ENCODE measurements at places on chromosomes 16 and 17.

DNA sequence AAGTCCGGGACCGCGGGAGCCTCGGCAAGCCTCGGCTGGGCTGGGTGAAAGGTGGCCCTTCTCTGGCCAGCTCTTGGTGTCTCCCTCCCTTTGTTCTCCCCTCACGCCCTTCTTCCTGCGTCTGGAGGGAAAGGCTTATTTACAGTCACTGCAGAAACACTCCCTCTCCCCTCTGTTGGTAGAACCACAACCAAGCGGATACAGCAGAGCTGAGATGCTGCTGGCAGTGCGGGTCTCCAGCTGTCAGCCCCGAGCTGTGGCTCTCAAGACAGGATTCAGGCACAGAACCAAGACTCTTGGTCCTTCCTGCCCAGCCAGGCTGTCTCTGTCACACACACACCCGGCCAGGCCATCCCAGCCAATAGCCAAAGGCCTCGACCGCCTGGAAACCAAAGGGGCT, 133.3 kb downstream of the ENGASE start:
- DNase-seq, result no peak

- DNase-seq, result no peak
These were observed 5.9 kb downstream of the ZNF205 start for GRCh38 chr16:3118204-3118790.

DNA sequence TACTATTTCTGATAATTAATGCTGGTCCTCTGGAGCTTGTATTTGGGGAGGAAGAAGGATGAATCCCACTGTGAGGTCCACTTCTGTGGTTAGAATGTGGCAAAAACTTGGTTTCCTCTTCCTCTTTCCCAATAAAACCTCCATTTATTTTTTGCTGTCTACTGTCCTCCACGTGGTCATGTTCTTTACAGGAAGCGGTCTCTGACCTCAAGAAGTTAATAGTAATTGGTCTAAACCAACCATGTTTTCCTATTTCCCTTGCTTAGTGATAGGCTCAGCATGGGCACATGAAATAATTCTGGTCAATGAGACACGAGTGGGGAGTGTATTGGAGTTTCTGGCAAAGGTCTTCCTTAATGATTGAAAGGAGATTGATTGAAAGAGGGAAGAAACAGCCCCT, 33.9 kb downstream of the CHP2 start:
- no peak for DNase-seq

DNA sequence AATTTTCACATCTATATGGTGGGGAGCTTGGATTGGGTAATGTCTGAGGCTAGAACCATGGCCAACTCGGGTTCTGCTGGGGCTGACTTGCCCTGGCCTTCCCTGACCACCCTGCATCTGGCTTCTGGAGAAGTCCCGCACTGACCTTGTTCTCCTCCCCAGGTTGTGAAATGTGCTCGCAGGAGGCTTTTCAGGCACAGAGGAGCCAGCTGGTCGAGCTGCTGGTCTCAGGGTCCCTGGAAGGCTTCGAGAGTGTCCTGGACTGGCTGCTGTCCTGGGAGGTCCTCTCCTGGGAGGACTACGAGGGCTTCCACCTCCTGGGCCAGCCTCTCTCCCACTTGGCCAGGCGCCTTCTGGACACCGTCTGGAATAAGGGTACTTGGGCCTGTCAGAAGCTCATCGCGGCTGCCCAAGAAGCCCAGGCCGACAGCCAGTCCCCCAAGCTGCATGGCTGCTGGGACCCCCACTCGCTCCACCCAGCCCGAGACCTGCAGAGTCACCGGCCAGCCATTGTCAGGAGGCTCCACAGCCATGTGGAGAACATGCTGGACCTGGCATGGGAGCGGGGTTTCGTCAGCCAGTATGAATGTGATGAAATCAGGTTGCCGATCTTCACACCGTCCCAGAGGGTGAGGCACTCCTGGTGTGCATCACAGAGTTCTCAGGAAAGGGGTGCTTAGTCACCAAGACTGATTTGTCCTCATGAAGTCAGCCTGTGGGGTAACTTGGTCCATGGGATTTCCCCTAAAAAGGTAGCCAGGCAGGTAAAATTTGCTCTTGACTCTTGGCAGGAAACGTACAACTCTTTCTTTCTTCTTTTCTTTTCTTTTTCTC, 6.1 kb downstream of the NOD2 start:
- DNase-seq, result peak; percentile 83

GRCh38 chr17:50169121-50169764, 3.4 kb downstream of the SGCA start:
- DNase-seq, result peak; percentile 77

DNA sequence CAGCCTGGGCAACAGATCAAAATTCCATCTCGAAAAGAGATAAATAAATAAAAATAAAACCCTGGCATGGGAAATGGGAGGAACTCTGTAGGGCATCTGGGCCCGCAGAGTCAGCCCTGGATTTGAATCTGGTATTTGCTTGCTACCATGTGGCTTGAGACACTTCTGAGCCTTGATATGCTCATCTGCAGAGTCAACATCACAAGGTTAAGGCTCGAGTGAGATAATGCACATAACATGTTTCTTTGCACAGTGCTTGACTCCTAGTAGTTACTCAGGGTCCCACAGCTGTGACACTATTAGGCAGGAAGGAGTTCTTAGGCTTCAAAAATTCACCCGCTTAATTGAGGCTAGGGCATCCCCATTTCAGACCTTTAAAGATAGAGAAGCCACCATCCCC, 21.3 kb downstream of the CDK5RAP3 start:
- DNase-seq, result no peak

GRCh38 chr17:8420041-8420934, 15.4 kb upstream of the NDEL1 start:
- DNase-seq, result no peak

- no peak for DNase-seq
These were observed 466.3 kb downstream of the SOX9 start for GRCh38 chr17:72587156-72587555.

DNA sequence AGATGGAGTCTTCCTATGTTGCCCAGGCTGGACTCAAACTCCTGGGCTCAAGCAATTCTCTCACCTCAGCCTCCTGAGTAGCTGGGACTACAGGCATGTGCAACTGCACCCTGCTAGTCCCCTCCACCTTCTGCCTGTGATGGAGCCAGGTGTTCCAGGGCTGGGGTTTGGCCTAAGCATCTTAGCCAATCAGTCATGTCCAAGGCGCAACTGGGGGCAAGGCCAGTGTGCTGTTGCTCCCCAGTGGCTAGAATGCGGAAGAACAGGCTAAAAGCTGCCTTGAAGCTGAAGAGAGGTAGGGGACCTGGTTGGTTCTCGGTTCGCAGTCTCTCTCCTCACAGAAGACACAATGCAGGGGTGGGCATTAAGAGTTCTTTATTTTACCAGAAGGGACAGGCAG, 18.6 kb downstream of the FLOT2 start:
- no peak for DNase-seq

DNA sequence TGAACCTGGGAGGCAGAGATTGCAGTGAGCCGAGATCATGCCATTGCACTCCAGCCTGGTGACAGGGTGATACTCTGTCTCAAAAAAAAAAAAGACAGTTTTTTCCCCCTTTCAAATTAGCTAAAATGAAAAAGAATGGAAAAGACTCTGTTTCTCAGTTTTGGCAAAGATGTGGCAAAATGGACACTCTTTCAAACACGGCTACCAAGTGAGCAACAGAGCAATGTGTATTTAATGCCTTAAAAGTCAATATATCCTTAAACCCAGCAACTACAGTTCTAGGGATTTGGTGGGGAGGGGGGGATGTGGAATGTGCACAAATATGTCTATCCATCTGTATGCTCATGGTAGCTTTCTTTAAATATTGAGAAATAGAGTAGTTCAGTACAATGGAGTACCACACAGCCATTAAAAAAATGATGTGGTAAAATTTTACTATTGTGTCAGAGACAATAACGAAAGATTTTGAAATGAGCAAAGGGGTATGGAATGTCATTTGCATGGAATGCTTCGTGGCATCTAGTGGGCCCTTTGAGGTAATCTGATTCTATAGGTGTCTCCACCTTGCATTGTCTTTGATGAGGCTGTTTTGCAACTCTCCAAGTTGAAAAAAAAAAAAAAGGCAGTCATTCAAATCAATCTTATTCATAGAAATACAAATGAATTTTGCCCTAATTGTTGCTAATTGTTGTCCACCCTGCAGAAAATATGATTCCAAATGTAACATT, 108.1 kb downstream of the AXIN2 start:
- no peak for DNase-seq

GRCh38 chr16:4743226-4743878, 9.0 kb downstream of the DNAAF8 start:
- no peak for DNase-seq

DNA sequence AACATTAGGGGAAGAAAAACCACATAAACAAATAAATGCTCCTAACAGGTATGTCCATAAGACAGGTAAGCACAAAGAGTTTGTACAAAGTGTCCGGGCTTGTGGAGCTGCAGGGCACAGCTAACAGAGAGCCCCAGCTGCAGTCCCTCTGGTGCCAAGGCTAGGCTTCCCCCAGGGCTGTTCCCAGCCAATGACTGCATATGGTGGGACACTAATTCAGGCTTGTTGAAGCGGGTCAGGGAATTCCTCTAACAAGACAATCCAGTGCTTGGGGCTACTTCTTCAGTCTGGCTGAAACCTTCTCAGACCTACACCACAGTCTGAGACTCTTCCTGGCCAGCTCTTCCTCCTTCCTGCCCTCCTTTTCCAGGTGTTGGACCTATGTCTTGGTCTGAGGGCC, 51.7 kb upstream of the ALDH3A1 start:
- no peak for DNase-seq

DNA sequence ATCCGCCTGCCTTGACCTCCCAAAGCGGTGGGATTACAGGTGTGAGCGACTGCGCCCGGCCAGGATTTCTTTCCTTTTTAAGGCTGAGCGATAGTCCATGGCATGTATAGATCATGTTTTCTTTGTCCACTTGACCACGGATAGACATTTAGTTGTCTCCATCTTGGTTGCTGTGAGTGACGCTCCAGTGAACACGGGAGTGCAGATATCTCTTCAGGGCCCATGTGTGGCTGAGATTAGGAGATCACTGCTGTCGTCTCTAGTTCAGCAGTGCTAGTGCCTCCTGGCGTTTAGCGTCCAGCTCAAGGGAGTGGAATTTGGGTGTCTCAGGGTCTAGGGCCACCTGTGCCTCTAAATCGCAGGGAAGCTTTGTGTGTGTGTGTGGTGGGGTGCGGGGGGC, 41.5 kb downstream of the ABCC1 start:
- DNase-seq, result no peak

- DNase-seq, result peak; percentile 56
These were observed 3.8 kb downstream of the PMP22 start for GRCh38 chr17:15261258-15261801.

GRCh38 chr17:5035315-5035714, at the start of gene SLC52A1:
SLC52A1 (minus strand) TSS chr17:5035426; CDS start chr17:5034606, 820 bp downstream.
- no peak for DNase-seq

DNA sequence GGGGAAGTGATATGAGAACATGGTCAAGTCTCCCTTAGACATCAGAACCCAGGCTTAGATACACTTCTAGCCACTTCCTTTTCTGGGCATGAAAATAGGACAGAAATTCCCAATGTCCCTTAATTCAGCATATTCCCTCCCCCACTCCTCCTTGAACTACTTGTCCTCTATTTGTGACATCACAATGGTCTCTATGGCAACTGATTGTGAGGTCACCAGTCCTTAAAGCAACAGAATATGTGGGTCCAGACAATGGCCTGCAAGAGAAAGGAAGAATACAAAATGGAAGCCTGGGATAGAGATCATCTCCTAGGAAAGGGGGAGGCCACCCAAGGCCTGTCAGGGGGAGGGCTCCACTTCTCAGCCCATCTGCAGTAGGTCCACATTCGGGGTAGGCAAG, 6.7 kb upstream of the SEZ6 start:
- no peak for DNase-seq

GRCh38 chr17:80529904-80530292, 14.7 kb upstream of the RPTOR start:
- DNase-seq, result no peak

- no peak for DNase-seq
These were observed at the start of gene ST6GALNAC1 for GRCh38 chr17:76643553-76644148. ST6GALNAC1 (minus strand) TSS chr17:76643757; CDS start chr17:76643638, 119 bp downstream.

- peak; percentile 68 for DNase-seq
These were observed 64.2 kb downstream of the PITPNC1 start for GRCh38 chr17:67441052-67441895.

GRCh38 chr17:67311575-67311974, 54.8 kb downstream of the PSMD12 start:
- no peak for DNase-seq

GRCh38 chr17:76452127-76452659, 759 bp downstream of the UBE2O start:
- peak; percentile 65 for DNase-seq
